ENCODE measurements at places on chromosomes 3 and 15.

DNA sequence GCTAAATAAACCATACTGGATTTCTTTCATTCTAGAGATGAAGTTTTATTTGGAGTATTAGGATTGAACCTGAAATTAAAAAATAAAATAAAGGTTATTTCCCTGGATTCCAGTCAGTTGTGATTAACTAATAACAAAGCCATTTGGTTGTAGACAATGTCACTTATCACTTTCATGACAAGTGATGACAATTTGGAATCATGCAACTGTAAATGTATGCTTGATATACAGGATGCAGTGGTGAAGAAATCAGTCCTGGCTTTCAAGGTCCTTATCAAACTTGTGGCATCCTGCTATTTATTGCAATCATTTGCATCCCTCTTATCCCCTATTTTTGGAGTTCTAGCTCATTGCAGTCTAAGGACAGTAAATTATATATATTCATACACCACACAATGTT, 425.2 kb downstream of the CHL1 start:
- no peak for DNase-seq

DNA sequence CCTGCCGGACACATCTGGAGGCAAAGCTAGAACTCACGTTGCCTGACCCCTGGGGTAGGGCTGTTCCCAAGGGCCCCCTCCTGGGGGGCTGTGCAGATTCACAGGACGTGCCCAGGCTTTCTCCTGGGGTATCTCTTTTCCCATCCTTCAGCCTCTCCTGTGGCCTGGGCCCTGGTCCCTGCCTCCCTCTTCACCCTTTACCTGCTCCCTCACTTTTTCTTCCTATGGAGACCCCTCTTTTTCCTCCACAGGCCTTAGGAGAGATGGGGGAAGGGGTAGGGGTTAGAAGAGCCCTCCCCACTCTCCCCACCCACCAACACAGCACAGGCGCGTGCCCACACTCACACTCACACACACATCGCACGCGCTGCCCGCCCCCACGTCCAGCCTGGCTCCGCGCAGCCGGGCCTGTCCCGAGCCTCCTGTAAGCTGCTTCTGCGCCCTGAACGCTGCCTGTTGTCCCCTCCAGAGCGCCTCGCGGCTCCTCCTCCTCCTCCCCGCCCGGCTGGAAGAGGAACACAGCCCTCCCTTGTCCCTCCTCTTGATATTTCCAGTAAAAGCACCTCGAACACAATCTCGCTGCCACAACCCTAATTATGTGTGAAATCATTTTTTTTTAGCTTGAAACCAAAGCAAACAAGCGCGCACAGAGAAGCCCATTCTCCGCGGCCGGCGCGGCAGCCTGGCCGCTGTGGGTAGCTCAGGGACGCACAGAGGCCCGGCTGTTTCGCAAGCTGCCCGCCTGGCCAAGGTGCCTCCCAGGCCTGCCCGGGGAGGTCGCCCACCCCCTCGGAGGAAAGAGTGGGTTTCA, 33.9 kb upstream of the ACAN start:
- peak; percentile 2 for DNase-seq

DNA sequence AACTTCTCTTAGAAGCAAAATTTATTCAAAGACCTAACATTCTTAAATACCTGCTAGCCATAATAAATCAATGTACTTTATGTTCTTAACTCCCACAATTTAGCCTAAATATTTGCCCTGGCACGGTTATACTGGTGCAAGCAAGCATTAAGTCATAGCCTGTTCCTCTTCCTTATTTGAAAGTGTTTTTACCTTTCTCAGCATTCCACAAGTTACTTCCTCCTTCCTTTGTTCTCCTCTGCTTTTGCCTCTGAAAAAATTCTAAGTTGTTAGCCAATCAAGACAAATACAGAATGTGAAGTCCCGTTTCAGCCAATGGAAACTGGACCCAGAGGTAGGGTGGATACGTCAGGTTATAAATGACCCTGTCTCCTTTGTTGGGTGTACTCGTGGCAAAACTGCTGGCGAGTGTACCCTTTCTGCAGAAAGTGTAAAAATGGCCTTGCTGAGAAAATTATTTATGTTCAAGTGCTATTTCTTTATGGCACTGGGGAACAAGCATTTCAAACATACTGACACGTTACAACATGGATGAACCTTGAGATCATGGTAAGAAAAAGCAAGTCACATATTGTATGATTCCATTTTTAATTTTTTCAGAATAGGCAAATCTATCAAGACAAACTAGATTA, 3.1 kb upstream of the TATDN2 start:
- DNase-seq: no peak

DNA sequence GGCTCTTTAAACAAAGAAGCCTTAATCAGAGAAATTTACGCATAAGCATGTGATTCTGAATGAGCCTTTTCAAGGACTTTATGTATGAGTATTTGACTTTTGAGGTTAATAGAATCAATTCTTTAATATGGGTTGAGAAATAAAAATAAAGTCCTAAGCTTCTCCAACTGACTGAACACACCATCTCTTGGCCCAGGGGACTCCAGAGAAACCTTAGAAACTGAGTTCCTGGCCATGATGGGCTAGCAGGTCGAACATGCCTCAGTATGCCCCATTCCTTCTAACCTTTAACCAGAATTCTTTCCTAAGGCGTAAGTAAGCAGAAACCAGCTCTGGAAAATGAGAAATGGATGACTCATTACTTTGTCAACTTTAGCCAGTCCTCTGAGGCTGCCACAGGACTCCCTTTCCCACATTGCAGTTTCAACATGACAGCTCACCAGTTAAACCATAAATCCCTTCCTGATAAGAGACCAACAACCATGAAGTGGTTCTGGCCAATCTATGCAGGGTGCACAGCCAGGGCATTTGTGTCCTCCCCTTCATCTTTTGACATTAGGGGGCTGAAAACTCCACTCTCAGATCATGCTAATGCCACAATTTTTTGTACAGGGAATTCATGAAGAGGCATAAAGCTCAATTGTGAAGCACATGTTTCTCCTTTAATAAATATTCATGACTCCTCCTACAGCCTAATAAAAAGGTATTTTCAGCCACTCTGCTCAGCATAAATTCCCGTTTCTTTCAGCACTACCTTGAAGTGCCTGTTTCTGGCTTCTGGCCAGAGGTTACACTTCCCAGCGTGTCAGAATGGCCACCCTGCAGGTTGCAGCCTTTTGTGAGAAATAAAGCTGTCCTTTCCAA, 33.3 kb downstream of the TM4SF18 start:
- no peak for DNase-seq

GRCh38 chr3:57158325-57158724, 6.8 kb downstream of the IL17RD start:
- DNase-seq: no peak

GRCh38 chr3:186406669-186407635, 44.9 kb upstream of the DGKG start:
- no peak for DNase-seq

GRCh38 chr3:50230794-50231125, 5.2 kb upstream of the GNAI2 start:
- no peak for DNase-seq

GRCh38 chr15:63852407-63852806, 18.7 kb upstream of the HERC1 start:
- DNase-seq: no peak

DNA sequence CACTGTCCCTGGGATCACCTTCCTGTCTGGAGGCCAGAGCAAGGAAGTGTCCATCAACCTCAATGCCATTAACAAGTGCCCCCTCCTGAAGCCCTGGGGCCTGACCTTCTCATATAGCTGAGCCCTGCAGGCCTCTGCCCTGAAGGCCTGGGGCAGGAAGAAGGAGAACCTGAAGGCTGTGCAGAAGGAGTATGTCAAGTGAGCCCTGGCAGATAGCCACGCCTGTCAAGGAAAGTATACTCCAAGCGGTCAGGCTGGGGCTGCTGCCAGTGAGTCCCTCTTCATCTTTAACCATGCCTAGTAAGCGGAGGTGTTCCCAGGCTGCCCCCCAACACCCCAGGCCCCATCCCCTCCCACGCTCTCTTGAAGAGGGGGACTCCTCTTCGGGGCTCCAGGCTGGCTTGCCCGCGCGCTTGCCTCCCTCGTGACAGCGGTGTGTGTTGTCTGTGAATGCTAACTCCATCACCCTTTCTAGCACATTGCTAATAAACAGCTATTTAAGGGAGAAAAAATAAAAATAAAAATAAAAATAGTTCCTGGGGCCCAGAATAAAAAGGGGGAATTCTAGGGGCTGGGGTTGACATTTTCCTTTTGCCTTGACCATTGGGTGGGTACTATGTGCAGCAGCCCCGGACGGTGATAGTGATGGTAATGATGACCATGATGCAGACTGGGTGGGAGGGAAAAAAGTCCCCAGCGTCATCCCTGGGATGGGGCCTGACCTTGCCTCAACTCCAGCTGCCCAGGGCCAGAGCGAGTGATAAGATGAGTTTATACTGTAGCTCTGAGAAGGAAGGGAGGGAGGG, 3.3 kb upstream of the ALAS1 start:
- DNase-seq: no peak

GRCh38 chr3:87246662-87247429, 19.7 kb downstream of the CHMP2B start:
- no peak for DNase-seq

GRCh38 chr3:31544634-31545033, 11.9 kb downstream of the STT3B start:
- no peak for DNase-seq

Measured in NCI-H526 (cell line).